ENCODE measurements at places on chromosomes 7 and 10.

DNA sequence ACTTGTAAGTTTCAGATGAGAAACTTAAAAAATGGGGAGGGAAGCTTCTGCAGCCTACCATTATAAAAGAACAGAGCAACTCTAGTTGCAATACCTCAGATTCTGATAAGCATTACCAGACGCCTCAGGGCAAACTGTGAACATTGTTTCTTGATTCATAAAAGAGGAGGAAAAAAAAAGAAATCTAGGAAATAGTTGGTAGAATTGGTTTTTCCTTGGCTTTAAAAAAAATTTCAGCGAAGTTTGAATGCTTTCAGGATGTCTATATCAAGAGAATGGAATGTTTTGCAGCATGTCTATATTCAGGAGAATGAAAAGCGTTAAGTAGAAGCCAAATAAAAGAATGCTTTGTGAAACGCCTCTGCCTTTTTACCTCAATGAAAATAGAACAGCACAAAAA lies 17.5 kb upstream of the ANLN start:
- DNase-seq, result no peak

GRCh38 chr10:43980715-43981114 lies 332.0 kb upstream of the ZNF32 start:
- DNase-seq, result no peak

GRCh38 chr10:76309741-76310587 lies 878.5 kb downstream of the LRMDA start:
- peak; percentile 87 for DNase-seq

DNA sequence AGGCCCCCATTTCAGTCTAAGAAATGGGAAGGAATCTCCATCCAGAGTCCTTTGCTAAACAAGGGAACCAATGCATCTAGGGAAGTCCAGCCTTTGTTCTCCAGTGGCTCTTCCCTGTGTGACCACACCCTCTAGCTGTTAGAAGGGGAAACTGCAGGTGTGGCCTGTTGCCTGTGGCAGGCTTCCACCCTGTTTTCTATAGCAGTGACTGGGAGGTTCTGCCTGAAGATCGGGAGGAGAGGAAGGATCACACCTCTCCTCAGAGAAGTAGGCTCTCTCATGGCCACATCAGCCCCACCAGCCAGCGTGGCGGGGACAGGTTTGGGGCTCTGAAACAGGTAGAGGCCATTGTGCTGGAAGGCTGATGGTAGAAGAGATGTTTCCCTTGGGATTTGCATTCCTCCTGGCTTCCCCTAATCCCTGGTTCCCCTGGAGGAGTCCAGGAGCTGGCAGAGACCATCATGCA lies 47.7 kb upstream of the TRIM8 start:
- DNase-seq, result no peak

All from fibroblast of skin of left quadriceps (primary cell).